ENCODE measurements at places on chromosomes 1 and 21. TPM values are rescaled to one million over a fixed set of nuclear protein-coding genes. Genes with fewer than 3 reads are reported as not detected.

DNA sequence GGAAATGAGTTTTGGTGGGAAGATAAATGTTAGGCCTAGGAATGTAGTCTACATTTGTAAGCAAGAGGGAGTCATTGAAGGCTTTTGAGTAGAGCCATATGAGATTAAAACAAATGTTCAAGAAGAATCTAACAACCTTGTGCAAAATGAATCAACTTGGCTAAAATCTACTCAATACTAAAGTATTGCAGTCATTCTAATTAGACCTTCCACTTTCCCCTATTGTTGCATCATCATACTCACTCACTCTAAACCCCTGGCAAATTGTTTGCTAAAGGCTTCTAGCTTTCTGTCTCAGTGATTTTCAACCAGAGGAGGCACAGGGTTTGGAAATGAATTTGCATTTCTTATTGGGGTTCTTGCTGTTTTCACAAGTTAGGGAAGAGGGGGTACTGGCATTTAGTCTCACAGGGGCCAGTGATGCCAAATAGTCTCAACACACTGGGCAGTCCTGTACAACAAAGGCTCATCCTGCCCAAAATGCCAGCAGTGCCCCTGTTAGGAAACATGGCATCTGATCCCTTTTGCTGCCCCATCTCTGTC, 85.3 kb downstream of the SEC16B start:
- ATAC-seq = no peak

DNA sequence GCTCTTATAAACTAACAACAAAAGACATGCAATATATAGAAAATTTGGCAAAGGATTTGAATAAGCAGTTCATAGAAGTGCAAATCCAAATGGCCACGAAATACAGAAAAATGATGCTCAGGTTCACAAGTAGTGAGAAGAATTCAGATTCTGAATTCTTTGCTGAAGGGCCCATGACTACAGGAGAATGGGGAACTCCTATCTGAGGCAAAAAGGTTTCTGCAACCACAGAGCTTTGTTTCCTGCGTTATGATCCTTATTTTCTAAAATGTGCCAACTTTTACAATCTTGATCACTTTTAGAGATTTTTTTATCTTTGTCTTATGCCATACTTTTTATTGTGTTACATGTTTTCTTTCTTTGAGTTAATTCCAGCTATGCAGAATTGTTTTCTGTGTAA, 91.3 kb downstream of the ITSN1 start:
- ATAC-seq = no peak

DNA sequence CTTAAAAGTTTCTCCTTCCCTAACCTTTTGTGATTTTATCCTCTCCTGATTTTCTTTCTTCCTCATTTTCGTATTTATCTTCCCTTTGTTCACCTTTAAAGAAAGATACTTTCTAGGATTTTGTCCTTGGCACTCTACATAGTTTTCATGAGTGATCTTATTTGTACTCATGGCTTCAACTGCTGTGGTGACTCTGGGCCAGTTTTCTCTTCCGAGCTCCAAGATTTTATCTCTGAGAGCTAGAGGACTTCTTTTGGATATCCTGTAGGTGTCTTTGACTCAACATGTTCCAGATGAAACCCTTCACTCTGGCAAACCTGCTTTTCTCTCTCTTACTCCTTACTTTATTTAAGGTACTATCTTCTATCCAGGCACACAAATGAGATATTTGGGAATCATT, 53.7 kb upstream of the MACF1 start:
- ATAC-seq = no peak

GRCh38 chr1:205928317-205928716, 14.9 kb downstream of the SLC26A9 start:
- ATAC-seq = no peak

DNA sequence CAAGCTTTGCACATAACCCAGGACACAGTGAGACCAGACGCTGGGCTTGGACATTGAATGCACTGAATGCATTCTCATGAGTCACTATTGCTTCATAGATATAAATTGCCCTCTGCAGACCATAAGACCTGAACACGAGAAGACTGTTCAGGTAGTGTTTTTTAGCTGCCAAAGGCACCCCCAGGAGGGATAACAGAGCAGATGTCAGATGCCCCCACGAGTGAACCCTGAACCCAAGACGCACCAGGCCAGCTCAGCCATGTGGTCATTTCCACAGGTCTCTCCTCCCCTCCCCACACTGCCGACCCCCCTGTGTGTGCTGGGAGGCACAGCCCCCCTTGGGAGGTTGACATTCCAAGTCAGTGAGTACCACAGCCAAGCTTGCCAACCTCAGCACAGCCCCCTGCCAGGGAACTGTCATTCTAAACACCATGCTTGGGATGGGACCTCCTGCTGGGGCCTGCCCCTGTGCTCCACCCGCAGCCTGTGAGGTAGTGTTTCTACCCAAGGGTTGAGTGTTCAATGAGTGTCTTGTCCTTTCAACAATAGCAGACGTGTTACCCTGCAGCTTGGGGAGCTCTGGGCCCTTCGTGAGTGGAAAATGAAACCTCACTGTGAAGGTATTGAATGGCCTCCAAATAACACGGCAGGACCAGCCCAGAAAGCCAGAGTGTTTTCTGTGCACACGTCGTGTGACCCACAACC, 68.2 kb downstream of the PSMG1 start:
- no peak for ATAC-seq

GRCh38 chr1:94982398-94982797, 55.5 kb upstream of the CNN3 start:
- no peak for ATAC-seq

Gene KLHDC7A
- total RNA-seq = 0.83 TPM

All from motor neuron (in vitro differentiated cells).